ENCODE measurements at places on chromosomes 2 and 18.

DNA sequence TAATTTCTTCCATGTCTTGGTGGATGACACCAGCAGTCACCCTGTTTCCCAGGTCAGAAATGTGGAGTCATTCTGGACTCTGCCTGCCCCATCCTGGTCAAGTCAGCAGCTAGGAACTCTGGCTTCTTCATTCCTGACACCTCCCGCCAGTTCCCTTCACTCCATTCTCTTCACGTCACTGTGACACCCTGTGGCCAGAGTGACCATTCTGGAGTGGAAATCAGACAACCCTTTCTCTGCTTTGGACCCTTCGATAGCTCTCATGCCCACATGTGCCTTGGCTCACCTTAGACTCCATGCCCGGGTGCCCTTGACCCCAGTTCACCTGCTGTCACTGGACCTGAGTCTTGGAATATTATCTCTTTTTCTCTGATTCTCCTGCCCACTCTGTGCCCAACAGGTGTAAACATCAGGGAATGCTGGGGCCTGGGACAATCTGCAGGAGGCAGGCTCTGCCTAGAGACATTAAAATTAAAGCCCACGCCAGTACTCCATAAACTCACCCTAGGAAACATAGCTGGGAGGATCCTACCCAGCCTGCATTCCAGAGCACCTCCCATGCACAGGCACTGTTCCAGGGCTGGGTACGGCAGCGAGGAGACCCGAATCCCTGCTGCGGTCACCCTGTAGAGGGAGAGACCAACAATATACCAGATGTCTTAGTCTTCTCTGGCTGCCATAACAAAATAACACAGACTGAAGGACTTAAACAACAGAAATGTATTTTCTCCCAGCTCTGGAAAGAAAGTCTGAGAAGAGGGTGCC lies 41.1 kb upstream of the FAHD2A start:
- H3K4me3 ChIP-seq = no peak overlapping the region
- peaks cover 7% of the 10 kb centered on the region for H3K27me3 ChIP-seq
- H3K36me3 ChIP-seq = no peaks in the 10 kb centered on the region
- no peak overlapping the region for H3K27ac ChIP-seq

DNA sequence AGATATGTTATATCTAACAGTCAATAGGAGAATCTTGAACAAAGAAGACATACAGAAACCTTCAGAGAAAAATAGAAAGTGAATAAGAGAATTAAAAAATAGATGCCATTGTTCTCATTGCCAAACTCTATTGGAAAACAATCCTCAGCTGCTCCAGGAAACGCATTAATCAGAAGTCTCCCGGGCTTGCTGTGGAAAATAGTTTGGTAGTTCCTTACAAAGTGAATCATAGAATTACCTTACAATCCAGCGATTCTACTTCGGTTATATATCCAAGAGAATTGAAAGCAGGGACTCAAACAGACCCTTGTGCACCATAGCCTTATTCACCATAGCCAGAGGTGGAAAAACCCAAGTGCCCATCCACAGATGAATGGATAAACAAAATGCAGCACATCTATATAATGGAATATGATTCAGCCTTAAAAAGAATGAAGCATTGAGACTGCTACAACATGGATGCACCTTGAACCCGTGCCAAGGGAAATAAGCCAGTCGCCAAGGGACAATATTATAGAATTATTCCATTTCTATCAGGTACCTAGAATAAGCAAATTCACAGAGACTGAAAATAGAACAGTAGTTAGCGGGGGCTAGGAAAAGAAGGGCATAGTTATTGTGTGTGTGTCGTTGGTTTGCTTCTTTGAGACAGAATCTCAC lies 21.9 kb upstream of the CHRNA1 start:
- no peak overlapping the region for H3K4me3 ChIP-seq
- no peak for DNase-seq
- no peaks in the 10 kb centered on the region for H3K36me3 ChIP-seq
- no peaks in the 10 kb centered on the region for H3K27me3 ChIP-seq
- H3K4me1 ChIP-seq = peaks cover 4% of the 10 kb centered on the region

DNA sequence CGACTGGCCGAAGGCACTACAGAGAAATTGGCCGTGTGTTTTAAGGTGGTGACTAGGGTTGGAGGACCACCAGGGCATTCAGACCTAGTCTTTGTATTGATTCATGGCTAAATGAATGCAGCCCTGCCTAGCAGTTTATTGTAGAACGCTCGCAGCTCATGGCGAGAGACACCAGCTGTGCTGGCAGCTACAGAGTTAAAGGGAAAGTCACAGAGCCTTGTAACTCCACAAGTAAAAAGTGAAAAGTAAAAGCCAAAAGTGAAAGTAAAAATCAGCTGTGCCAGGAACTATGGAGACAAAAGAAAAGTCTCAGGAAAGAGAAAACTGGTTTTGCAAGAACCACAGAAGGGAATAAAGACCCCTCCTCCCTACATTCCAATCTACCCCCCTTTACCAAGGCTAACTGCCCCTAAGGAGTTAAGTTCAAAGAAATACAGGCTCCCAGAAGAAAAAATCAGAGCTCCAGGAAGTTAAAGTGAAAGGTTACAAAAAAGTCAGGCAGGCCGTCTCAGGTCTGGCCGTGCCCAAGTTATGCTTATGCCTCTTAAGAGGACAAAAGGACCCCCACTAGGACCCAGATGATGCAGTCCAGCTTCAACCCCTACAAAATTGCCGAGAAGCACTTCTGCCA lies 46.4 kb upstream of the SELENOI start:
- H3K27me3 ChIP-seq = peaks cover 5% of the 10 kb centered on the region
- H3K4me1 ChIP-seq = no peaks in the 10 kb centered on the region
- H3K4me3 ChIP-seq = no peak overlapping the region
- H3K27ac ChIP-seq = no peak overlapping the region
- H3K36me3 ChIP-seq = no peaks in the 10 kb centered on the region

DNA sequence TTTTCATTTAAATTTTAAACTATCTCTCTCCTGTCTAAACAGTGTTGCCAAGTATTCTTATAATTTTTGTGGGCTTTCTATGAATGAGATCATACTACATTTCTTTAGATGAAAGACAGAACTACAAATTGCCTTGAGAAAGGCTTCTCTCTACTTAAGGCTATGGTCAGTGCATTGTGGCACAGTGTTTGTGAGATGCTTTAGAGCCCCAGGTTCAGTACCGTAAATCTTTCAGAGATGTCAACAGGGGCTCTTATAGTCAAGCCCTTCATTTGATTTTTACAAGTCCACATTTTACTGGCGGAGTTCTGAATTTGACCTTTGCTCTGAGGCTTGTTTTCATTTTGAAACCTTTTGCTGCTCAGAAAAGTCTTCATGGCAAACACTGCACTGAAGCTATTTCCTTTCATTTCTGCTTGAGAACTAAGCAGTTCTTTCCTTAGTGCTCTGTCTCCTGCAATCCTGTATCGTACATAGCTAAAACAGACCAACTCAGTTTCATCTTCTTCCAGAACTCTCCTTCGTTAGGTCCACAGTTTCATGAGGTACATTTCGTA lies 175.2 kb downstream of the NYAP2 start:
- no peak overlapping the region for H3K27ac ChIP-seq
- no peak overlapping the region for H3K4me3 ChIP-seq
- H3K4me1 ChIP-seq = no peaks in the 10 kb centered on the region
- peaks cover 4% of the 10 kb centered on the region for H3K36me3 ChIP-seq
- no peak for DNase-seq
- peaks cover 1% of the 10 kb centered on the region for H3K27me3 ChIP-seq
